ENCODE measurements at places on chromosomes 7 and 10.
A peak's percentile ranks its signal among the peaks of the same experiment; 100 is the strongest.

- no peak for DNase-seq
Measured at GRCh38 chr10:61455656-61456055, 2.5 kb upstream of the TMEM26 start.

- no peak for DNase-seq
Measured at GRCh38 chr10:70656489-70656888, 15.8 kb upstream of the ADAMTS14 start.

GRCh38 chr7:41193738-41194282, 509.1 kb downstream of the INHBA start:
- no peak for DNase-seq

- no peak for DNase-seq
Measured at GRCh38 chr7:46622251-46622650, 701.2 kb upstream of the IGFBP3 start.

DNA sequence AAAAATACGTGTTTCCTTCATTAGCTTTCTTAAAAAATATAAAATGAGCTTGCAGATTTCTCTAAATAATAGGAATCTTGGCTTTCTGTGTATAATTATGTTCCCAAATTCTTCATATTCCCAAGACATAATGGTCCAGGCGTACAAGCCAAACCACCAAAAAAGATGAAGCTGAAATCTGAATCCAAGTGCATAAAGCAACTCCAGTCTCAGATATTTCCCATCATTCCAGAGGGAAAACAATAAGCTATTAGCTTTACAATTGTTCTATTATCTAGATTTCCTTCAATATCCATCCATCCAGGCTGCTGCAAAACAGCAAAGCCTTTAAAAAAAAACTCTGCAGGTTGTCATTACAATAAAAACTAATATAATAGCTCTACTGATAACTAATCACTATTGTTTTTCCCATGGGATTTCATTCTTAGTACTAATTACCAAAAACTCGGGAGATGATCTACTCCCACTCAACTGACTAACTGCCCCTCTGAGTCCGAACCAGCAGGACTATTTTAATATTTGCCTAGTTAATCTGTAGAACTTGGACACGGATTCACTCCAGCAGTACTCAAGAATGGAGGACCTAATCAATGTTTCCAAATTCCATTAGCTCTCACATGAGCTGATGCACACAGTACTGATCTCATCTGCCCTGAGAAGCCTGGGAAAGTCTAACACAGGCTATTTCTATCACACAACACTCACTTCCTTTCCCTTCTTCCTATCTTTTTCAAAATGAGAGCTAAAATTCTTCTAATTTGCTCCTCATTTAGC, 108.9 kb upstream of the ASAH2 start:
- DNase-seq = no peak

DNA sequence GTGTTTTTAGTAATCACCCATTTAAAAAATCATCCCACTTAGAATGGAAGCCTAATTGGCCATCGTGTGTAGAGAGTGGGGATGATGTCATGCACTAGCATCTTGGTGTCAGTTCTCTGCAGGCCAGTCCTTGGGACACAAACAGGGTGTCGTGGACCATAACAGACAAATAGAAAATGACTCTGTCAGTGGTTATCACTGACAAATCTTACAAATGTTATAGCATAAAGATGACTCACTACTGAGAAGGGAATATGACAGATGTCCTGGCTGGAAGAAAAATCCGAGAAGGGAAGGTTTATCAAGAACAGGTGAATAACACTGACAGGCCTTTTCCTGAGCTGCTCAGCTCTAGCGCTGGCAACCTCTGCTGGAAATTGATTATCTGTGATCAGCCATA, 10.6 kb downstream of the CABCOCO1 start:
- DNase-seq = no peak

DNA sequence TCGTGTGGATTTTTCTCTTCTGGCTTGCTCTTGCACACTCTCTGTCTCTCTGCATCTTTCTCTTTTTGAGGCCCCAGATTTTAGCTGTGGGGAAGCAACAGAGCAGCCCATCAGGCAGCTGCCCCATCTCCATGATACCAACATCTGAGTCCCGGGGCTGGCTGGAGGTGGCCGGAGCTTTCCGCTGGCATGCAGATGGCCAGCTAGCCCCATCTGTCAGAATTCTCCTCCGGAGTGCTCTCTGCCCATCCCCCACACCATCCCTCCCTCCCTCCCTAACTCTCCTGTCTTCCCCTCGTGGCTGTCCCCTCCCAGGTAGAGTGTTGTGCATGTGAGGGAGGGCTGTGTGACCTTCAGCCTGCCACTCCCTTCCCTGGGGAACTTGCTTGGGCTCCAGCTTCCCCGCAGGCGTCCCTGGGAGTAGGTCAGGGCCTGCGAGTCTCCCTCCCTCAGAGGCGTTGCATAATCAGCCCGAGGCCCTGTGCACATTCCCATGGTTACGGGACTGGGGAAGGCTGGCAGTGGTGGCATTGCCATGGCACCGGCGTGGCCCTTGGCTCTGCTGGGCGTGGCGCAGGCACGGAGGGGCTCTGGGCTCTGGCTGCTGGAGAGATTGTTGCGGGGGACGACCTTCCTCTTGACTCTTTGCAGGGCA, 24.7 kb downstream of the GHRHR start:
- peak; percentile 73 for DNase-seq

DNA sequence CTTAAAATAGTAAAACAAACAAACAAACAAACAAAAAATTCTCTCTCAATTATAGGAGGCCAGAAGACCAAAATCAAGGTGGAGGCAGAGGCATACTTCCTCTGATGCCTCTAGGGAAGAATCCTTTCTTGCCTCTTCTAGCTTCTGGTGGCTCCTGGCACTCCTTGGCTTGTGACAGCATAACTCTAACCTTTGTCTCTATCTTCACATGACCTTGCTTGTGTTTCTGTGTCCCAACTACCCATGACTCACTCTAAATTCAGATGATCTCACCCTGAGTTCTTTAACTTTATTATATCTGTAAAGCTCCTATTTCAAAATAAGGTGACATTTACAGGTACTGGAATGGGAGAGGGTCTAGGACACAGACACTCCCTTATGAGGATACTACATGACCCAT, 88.3 kb upstream of the ANTXRL start:
- DNase-seq = no peak

GRCh38 chr10:12978891-12979290, 22.6 kb downstream of the CCDC3 start:
- DNase-seq = no peak

- DNase-seq = no peak
Measured at GRCh38 chr7:42274053-42274452, 37.0 kb upstream of the GLI3 start.

- no peak for DNase-seq
Measured at GRCh38 chr10:35334297-35334696, 2.0 kb upstream of the CCNY start.

- no peak for DNase-seq
Measured at GRCh38 chr7:85125176-85125575, 61.7 kb downstream of the SEMA3D start.

DNA sequence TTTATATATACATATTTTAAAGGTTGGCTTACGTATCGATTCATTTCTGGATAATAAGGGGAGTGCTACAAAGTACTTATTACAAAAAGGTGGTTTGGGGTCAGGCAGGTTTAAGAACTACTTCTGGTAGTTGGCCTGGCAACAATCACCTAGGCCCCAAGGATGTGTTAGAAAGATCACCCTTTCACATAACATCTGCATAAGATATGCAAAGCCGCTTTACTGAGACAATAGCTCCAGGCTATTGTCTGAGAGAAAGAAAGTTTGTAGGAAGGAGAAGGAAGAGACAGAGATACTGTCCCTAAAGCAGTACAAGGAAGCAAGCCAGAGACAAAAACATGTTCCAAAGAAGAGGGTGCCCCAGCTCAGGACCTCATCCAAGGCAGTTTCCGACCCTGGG, 6.2 kb downstream of the PAXIP1 start:
- DNase-seq = no peak

GRCh38 chr10:34862892-34863291, 47.8 kb upstream of the PARD3 start:
- DNase-seq = no peak

DNA sequence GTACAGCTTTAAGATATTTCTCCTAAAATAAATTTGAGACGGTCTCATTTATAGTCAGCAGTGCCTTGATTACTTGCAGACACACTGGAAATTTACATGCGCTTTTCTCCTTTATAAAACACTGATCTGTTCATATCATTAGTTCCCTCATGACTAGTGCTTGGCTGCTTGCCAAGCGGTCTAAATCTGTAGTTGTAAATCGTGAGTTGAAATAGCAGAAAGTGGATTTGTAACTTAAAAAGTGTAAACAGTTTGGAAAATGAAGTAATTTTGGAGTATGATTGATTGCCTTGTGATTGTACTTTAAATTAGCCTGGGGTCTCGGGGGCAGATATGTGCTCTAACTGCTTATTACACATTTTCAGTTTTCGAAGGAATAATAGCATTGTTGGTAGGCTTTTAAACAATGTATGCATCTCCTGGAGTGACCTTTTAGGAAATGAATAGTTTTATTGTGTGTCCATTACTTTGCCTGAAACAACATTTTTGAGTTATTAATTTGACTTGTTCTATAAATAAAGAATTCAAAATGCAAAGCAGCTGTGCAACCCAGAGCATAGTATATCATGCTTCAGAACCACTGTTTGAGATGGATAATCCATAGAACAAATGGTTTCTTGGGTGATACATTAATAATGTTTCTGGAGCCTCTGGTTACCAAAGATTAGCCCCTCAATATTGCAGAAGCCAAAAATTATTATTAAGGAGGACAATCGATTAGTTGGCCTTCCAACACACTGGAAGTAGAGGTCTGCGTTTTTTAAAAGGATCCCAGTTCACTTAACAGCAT, 73.3 kb downstream of the ARID5B start:
- peak; percentile 6 for DNase-seq

DNA sequence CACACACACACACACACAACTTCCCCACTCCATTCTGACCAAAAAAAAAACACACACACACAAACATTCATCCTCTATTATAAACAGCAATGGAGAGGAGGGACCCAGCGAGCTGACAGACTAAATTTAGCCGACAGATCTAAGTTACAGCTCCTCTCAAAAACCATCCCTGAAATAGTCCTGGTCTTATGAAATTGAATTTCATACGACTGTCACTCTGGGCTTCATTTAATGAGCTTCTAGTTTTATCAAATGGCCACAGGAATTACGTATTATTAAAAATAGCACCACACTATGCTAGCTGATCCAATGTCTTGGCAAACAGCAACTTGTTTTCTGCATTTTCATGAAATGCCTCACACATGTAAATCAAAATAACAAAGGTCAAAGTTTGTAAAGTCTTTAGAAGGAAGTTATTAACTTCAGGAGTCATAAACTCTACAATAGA, 131.3 kb upstream of the ASAH2 start:
- no peak for DNase-seq

- no peak for DNase-seq
Measured at GRCh38 chr10:65501259-65501658, 1424.6 kb upstream of the LRRTM3 start.

DNA sequence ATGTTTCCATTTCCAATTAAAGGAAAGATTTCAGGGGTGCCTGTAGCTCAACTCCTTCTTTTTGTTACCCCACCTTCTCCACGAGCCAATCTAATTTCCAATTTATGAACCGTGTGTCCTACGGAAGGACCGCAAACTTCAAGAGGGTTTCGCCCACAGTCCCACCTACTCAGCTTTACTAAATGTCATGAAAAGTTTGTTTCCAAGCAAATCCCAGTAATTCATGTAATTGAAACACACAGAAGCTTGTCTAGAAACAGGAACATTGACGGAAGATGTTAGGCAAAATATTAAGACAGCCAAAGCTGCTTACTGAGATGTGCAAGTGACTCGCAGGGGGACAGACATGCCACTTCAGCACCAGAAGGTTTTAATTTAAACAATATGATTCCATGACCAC, 32.9 kb upstream of the LYZL1 start:
- DNase-seq = no peak

GRCh38 chr7:149286811-149287400, 24.9 kb downstream of the ZNF783 start:
- no peak for DNase-seq

DNA sequence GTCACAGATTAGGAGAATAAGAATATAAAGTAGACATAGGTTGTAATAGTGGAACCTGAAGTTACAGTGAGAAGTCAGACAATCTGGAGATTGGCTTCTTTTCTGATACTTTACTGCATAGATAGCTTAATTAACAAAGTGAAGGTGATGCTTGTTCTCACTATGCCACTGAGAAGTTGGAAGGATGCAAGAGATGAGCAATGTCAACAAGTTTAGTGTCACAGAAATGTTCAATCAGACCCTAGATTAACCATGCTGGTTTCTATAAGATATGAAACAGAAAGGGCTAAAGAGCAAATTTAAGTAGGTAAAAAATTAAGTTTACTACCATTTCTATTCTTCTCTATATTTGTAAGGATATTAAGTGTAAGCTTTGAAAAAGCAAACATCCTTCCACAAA, 838.6 kb upstream of the SORCS1 start:
- no peak for DNase-seq

DNA sequence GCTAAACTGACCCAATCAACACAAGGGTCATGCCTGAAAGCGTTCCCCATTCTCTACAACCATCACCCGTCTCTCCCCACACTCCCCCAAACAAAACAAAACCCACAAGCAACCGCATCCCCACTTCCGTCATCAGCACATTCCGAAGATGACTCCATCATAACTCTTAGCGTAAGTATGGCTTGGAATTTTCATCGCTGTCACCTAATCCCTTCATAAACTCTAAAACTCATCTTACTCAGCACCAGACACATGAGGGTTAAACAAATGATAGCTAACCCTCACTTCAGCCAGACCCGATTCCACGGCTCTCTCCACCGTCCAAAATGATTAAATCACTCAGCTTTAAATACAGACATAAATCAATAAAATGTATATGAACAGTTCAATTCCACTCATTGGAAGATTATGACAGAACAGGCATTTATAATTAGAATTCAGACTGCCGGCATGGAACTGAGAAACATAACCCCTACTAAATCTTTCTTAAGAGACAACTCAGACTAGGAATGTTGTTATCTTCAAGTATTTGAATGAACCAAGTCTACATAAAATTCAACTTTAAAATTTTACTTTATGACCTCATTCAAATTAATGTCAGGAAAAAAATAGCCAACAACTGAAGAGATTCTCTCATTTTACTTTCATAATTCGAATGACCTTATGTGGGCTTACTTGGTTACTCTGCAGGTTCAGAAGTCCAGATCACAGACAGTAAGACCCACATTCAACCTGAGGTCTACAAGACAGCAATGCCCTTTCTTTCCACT, 215.9 kb downstream of the PARD3 start:
- DNase-seq = no peak

GRCh38 chr7:128757203-128757602, 18.0 kb downstream of the CALU start:
- no peak for DNase-seq

GRCh38 chr10:132948351-132948750, 6.0 kb upstream of the CFAP46 start:
- DNase-seq = no peak

- no peak for DNase-seq
Measured at GRCh38 chr10:24039315-24039714, 169.6 kb upstream of the KIAA1217 start.

- DNase-seq = no peak
Measured at GRCh38 chr10:24465124-24465874, 256.4 kb downstream of the KIAA1217 start.

- DNase-seq = no peak
Measured at GRCh38 chr7:124945680-124946079, 16.1 kb upstream of the POT1 start.

All from substantia nigra (tissue), 51 donors.